ENCODE measurements at places on chromosomes 7 and 10.
A peak's percentile ranks its signal among the peaks of the same experiment; 100 is the strongest.

DNA sequence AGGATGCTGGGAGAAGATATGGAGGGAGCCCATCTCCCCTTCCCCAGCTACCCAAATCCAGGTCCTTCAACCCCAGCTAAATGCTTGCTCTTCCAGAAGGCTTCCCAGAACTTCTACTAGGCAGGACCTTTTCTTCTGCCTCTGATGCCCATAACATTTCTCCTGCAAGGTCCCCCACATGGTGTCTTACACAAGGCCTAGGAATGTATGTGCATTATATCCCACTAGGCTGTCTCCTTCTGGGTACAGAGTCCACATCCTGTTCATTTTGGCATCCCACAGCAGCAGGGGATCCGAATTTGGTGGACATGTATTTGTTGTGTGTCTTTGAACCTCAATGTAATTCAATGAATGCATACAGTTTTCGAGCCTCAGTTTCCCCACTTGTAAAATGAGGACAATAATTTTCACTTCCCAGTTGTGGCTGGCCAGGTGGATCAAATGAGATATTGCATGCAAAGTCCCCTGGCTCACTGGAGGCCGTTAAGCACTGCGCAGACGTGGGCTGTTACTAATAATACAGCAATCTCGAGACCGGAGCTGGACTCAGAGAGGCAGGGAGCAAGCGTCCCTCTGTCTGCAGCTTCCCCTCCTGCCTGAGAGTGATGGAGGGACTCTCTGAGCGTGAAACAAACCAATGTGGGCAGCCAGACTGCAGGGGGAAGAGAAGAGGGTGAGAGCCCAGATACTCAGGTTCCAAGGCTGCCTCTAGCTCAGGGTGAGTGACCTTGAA lies 18.6 kb upstream of the YWHAG start:
- no peak for DNase-seq

DNA sequence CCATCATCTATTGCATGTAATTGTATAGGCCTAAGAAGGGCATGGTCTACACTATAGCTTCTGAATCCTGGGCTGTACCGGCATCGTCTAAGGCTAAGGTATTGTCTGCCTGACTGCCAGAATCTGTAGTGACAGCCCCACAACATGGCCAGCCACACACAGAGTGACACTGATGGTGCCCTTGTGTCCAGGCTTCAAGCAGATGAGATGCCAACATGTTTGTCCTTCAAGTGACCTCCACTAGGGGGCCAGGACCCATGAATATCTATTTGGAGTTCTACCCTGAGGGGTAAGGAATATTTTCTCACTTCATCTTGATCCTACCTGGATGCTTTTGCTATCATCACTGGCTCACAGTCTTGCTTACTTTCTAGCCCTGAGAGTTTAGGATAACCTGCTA lies 1.5 kb downstream of the CYP3A7 start:
- peak; percentile 30 for DNase-seq

DNA sequence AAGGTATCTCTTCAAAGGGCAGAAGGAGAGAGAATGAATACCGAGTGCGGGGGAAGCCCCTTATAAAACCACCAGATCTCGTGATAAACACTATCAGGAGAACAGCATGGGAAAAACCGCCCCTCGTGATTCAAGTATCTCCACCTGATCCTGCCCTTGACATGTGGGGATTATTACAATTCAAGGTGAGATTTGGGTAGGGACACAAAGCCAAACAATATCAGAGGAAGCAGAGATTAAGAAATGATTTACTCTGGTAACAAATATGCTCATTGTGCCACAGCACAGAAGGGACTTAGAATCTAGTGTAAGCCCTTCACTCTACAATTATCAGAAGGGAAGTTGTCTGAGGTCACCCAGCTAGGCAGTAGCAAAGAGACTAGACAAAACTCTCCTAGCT lies 40.1 kb upstream of the ZNRF2 start:
- DNase-seq: no peak

GRCh38 chr7:88401009-88401623 lies 94.4 kb upstream of the STEAP4 start:
- peak; percentile 45 for DNase-seq

GRCh38 chr7:50112250-50112649 lies 19.2 kb upstream of the ZPBP start:
- no peak for DNase-seq

DNA sequence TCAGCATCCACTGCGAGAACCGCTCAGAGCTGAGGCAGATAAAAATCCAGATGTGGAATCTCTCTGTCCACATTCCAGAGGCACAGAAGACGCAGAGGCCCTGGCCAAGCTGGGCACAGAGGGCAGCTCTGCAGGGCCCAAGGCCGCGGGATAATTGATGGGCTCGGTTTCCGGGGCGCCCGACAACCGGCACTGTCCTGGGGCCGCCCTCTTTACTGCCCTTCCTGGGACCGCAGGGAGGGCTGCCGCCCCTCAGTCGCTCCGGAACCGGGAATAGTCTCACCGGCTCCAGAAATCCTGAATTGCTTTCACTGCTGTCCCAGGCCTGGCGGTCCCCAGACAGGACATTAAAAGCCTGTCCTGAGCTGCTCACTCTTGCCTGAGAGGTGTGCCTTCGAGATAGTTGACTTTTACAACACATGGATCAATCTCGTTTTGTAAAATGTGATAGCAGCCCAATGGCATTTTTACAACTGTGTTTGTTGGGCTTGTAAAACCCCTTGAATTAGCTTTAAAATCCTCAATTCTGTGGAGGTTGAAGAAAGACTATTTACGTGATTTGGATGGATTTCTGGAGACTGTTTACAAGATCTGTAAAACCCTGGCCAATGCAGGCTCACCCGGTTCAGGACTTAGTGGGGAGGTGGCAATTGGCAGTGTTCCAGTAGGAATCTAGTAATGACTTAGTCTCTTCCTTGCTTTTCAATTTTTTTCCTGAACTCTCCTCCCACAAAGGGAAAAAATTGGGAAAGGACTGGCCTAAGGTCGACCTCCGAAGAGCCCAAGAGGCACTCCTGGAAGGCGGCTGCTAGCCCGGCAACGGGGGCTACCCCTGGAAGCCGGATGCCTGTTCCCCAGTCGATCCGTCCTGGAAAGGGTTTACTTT lies 1.4 kb upstream of the HOXA6 start:
- DNase-seq: no peak

DNA sequence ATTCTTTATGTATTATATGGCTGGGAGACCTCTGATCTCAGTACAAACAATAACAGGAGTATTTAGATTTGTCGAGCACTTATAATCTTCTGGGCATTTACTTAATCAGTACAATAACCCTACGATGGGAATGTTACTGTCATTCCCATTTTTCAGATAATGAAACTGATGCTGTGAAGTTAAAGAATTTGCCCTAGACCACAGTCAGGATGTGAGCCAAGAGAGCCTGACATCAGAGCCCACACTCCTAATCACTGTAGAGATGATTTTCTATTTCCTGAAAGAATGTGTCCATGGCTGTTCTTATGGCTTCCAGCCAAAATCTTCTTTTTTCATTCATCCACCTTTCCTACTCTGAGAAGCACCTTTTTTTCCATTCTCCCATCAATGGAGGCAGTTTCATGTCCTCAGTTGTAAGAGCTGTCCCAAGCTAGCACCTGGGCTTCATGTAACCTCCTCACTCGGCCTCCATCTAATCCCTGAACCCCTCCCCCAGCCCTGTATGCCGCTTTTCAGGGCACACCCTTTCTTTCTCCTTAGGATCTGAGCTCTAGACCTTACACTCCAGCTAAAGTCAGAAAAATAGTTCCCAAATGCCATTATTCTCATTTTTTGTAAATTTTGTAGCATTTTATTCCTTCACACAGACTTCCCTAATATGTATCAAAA lies 12.2 kb upstream of the CAV1 start:
- DNase-seq: no peak

DNA sequence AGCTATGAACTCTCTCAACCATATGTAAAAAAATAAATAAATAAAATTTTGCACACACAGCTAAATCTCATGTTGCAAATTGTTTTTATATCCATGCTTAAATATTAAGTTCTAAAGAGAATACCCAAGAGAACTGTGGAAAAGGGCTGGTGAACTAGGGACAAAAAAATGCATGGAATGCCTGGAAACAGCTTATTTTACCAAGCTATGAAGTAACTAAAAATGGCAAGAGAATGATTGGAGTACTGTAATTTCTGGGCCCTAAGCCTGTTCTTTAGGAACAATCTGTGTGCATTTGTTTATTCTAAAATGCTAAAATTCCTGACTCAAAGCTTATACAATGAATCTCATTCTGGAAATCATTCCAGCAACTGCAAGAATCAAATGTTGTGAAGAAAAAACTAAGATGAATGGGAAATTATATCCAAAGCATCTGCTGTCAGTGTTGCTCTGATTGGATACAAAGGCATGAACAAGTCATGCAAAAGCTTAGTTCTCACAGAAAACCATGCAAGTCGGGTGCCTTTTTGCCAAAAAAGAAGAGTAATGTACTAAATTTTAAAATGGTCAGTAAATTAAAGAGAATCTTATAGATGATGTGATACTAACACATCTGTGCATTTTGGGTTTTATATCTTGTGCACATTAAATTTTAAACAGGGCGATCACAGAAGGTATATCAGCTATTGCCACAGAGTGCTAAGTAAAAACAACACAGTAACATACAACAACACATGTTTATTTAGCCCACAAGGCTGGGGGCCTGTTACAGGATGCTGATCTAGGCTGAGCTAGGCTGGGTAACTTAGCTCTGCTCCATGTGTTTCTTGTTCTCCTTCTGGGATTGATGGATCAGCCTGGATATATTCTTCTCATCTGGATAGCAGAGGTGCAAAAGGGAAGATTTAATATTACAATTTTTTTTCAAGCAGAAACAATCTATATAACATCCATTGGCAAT lies 453.5 kb upstream of the SEMA3A start:
- DNase-seq: no peak

GRCh38 chr7:106954840-106955239 lies 89.7 kb upstream of the PRKAR2B start:
- DNase-seq: no peak

DNA sequence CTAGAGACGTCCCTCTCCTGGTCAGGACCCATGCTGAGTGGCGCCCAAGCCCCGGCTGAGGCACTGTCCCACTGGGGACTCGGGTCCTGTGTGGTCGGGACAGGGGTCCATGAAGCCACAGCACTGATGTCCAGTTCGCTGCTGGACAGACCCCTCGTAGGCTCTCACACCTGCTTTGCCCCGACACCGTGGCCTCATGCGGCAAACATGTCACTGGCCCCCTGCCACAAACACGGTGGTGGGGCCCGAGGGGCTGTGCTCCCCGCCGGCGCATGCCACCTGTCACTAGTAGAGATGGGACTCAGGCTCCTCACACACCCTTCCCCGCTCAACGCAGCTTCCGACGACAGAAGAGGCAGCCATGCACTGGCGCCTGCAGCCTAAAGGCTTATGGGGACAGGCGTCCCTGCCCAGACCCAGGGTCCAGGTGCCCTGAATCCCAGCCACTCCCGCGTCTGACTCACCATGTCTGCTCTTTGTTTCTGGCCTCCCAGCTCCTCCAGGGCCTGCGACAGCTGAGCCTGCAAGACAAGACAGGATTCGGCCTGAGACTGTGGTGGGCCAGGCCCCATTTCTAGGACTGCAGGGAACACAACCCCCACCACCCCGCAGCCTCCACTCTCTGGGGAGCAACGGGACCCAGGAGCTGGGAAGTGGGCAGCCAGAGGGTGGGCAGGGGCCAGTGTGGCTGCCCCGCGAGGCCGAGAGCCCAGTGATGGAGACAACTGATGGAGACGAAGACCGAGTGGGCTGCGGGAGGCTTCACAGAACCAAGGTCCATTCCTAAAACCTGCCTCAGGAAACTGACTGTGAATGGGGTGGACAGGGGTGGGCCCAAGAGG lies 230.9 kb downstream of the MAD1L1 start:
- no peak for DNase-seq

- peak; percentile 20 for DNase-seq
Measured at GRCh38 chr7:15687546-15688278, 1.2 kb upstream of the MEOX2 start.

DNA sequence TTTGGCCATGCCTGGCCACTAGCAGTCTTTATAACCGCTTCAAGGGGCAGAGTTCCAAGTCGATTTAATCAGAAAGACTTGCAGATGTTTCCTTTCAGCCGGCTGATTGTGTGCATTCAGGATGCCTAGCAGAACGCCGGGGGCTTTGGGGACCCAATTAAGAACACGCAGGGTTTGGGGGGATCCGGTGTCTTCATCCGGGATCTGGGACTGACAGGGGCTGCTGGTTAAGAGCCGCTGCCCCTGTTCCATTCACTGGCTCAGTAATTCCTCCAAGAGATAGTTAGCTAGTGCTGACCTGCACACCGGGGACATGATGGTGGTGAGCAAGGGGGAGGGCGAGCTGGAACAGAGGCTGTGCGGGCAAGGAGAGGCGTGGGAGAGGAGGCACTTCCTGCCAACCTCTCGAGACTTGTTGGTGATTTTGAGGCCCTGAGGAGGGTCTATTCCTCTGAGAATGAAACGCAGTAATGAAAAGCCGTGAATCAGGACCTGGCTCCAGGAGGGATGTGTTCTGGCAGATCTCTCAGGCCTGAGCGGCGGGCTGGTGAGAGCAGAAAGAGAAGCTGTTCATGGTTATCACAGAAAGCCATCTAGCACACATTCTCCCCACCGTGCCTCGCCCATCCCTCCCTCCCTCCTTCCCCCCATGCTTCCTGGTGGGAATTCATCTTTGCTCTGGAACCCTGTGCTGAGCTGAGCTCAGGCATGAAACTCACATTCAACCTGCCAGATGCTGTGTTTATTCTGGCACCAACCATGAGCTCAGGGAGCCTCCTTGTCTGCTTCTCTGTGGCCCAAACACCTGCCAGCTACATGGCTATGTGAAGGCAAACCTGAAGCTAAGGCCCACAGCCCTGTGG lies 152.0 kb downstream of the CCDC3 start:
- DNase-seq: no peak

- no peak for DNase-seq
Measured at GRCh38 chr10:51700228-51700817, 928 bp upstream of the CSTF2T start.

- no peak for DNase-seq
Measured at GRCh38 chr7:55438757-55439525, 73.8 kb downstream of the LANCL2 start.

GRCh38 chr7:31744294-31744874 lies 57.4 kb downstream of the PPP1R17 start:
- peak; percentile 63 for DNase-seq

GRCh38 chr7:149427096-149427680 lies 33.7 kb downstream of the ZNF777 start:
- peak; percentile 81 for DNase-seq

Data from D341Med (cell line).